Eye (tissue), 1 donor: ENCODE measurements at places on chromosomes 4 and X.

DNA sequence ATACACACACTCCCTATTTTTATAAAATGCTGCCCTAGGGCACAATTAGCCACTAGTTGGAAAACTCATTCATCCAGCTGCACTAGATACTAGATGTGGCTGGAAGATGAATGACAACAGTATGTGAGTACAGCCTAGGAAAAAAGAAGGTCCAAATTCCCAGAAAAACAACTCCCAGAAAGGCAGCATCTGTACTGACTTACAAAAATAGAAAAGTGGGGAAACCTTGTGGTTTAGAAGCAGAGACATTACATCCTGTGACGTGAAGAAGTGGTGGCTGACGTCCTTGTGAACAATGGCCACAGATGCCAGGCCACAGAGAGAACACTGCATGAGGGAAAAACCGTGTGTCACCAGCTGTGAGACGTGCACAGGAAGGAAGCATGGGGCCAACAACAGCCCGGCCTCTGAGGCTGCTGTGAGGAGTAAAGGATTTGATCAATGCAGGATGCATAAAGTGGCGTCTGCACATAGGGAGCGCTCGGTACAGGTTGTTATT lies 81.2 kb downstream of the SPRY1 start:
- DNase-seq = peak; percentile 67

- no peak for DNase-seq
Measured at GRCh38 chr4:99818661-99819060, 2.0 kb downstream of the DAPP1 start.

DNA sequence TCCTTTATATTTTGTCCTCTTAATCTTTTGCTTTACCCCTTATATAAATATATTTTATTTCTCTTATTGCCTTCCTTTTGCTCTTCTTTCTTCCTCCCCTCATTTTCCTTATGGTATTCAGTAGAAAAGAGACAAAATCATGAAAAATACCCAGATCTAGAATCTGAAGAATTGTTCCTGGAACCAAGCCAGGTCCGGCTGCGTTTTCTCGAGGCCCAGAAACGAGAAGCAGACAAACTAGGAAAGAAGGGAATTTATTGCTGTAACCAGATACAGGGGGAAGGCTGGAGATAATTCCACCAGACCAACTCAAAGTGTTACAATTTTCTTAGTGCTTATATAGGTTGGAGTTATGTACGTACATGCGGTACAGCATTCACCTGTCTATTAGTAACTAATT lies 328.7 kb downstream of the GABRG1 start:
- peak; percentile 20 for DNase-seq

- DNase-seq = peak; percentile 33
Measured at GRCh38 chr4:77600521-77601451, 4.8 kb upstream of the CXCL13 start.

DNA sequence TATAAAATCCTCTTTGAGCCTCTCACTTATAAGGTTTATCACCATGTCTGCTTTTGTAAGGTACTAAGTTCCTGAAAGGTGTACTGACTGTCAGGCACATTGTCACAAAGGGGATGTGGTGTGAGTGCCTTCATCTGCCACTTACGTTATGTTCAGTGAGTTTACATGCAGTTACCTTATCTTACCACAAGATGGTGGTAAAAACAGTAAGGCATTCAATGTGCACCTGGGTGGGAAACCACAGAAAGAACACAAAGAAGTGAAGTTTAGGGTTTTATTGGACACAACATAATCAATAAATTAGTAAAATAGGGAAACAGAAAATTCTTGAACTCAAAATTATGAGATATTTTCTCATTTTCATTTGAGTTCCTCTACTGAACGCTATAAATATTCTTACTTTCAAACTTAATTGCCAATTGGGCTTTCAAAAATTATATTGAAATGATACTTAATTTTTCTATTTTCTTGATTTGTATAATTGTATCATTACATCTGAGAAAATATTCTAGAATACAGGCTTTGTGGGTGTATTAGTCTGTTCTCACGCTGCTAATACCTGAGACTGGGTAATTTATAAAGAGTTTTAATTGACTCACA lies 650.8 kb downstream of the PCDH7 start:
- peak; percentile 83 for DNase-seq

GRCh38 chrX:130615941-130616340 lies 214.2 kb downstream of the RBMX2 start:
- no peak for DNase-seq

DNA sequence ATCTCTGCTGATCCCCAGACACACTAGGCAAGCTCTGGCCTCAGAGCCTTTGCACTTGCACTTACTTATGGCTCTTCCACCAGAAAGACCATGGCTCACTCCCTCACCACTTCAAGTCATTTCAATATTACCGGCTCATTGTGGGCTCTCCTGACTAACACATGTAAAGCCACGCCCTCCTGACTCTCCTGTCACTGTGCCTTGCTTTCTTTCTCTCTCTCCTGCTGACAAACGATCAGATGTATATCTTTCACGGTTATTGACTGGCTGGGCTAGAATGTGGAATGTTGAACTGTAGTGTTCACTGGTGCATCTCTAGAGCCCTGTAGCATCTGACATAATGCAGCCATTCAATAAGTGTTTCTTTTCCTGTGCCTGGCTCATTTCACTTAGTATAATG lies 425.1 kb downstream of the RAB28 start:
- peak; percentile 17 for DNase-seq

DNA sequence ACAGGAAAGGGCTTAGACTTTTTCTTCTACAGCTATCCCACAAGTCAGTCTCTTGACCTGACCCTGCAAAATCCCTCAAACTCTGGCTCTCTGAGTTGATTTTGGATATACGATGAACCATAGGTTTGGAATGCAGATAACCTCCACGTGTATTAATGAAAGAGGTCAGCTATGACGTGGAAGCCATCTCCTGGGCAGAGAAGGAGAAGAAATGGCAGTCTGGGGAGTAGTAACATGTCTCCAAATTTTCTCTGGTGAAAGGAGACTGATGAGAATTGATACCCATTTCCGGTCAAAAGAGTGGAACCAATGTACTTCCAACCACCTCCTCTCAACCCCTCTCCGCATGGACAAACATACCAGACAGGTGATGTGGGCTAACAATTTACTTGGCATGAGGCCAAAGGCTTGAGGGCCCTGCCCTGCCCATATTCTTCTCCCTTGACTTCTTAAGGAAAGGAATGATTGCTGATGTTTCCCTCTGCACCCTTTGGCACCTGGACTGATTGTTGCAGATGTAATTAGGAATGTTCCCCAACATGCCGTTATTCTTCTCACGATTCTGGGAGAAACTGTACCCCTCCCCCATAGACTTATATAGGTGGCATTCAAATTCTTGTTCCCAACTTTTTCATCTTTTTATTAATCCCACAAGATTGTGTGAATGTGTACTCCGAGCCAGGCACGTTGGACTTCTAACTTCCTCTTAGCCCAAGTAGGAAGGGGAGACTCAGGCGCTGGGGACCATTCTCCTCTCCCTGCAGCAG lies 580 bp upstream of the PLS3 start:
- no peak for DNase-seq

GRCh38 chrX:151694661-151695582 lies at the start of gene PRRG3:
PRRG3 (plus strand) TSS chrX:151695458; CDS start chrX:151698815, 3,357 bp downstream.
- DNase-seq = peak; percentile 49

- DNase-seq = no peak
Measured at GRCh38 chr4:114423582-114423981, 175.0 kb upstream of the UGT8 start.

DNA sequence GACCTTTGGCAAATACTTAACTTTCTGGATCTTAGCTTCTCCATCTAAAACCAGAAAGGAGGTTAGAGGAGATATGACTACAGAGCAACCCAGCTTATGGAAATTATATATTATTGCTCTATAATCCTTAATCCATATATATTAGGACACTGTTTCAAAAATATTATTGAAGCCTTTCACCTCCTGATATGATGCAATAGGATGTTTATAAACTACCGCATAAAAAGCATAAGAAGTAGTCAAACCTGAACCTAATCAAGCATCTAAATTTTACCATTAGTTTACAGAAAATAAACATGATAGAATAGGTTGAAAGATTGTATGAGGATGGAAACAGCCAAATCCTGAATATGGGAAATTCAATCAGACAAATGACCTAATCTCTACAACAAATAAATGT lies 5.6 kb upstream of the FAM200B start:
- DNase-seq = no peak

DNA sequence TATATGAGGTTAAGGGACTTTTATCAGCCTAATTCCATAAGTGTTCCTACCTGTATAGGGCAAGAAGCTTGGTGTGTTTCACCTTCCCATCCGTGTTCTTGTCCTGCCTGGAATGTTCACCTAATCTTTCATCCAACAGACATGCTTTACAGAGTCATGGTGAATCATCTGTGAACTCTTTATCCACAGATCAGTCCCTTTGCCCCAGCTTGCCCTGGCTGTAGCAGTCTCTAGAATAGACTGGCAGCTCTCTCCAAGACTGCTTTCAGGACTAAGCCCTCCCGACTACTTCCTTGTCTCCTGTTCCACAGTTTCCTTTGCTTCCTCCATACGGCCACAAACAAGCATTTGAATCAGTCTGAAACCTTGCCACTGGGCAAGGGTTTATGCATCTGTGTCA lies 177.9 kb upstream of the IL15 start:
- no peak for DNase-seq
